Ovary (tissue), 10 donors: ENCODE measurements at places on chromosomes 11 and 22. TPM values are rescaled to one million over a fixed set of nuclear protein-coding genes. Genes with fewer than 3 reads are reported as not detected.

TIMP3 gene
- 121 TPM for total RNA-seq

- peaks cover 24% of the 10 kb centered on the region for H3K4me1 ChIP-seq
- peak; percentile 71 for DNase-seq
- H3K4me3 ChIP-seq = no peak overlapping the region
- no peak overlapping the region for H3K27ac ChIP-seq
- no peaks in the 10 kb centered on the region for H3K27me3 ChIP-seq
Measured at GRCh38 chr11:111417766-111418435, 38.8 kb upstream of the POU2AF1 start.

DNA sequence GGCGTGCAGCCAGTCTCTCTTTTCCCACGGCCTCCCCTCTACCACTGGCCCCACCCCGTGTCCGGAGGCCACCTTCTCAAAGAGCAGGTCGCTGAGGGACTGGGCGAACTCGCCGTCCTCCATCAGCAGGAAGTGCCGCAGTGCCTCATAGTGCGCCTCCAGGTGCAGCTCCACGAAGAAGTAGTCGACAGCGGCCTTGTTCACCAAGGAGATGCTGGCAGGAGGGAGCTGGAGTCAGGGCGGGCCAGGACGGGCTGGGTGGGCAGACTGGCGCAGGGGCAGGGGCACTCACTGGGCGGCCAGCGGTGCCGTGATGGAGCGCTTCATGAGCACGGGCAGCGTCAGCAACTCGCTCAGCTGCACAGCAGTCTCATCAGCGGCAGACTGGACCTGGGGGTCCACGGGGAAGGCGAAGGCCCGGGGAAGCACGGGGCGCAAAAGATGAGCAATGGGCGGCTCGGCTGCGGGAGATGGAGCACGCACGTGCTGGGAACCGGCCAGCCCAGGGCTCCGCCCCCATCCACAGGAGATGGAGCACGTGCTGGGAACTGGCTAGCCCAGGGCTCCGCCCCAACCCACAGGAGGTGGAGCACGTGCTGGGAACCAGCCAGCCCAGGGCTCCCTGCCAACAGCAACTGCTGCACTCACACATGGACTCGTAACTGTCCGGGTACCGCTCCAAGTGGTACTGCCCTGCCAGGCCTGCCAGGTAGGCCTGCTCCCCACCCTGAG is 18.4 kb downstream of the SELENOO start:
- no peak overlapping the region for H3K4me3 ChIP-seq
- peak; percentile 93 for DNase-seq
- peaks cover 4% of the 10 kb centered on the region for H3K4me1 ChIP-seq
- H3K27me3 ChIP-seq = no peaks in the 10 kb centered on the region
- no peak overlapping the region for H3K27ac ChIP-seq

GRCh38 chr22:19289475-19290161 is 1.9 kb downstream of the CLTCL1 start:
- H3K27ac ChIP-seq = no peak overlapping the region
- no peaks in the 10 kb centered on the region for H3K36me3 ChIP-seq
- no peak for DNase-seq
- no peaks in the 10 kb centered on the region for H3K4me1 ChIP-seq

- H3K36me3 ChIP-seq = no peaks in the 10 kb centered on the region
- H3K27me3 ChIP-seq = no peaks in the 10 kb centered on the region
- no peaks in the 10 kb centered on the region for H3K4me1 ChIP-seq
- DNase-seq = no peak
- no peak overlapping the region for H3K27ac ChIP-seq
Measured at GRCh38 chr11:117743121-117743815, 53.7 kb downstream of the DSCAML1 start.

CALCA gene
- total RNA-seq = not detected

DNA sequence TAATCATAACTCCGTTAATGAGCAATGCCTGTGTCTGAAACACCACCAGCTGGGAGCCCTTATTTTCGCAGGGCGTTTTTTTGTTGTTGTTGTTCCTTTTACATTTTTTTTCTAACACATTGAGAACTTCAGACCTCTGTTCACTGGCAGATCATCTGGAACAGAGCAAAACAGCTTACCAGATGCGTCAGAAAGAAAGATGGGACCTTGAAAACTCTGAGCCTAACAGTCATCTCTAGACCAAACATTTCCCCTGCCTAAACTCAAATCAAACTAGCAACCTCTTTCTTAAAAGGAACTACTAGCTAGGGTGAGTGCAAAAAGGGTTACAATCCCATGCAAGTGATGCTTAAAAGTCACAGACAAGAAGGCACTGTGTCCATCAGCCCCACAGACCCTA is 93.2 kb downstream of the PLEKHA7 start:
- DNase-seq = no peak
- H3K27ac ChIP-seq = peak overlapping the region; percentile 39
- no peaks in the 10 kb centered on the region for H3K36me3 ChIP-seq
- H3K4me3 ChIP-seq = no peak overlapping the region
